ENCODE measurements at places on chromosomes 5 and 9. TPM values are rescaled to one million over a fixed set of nuclear protein-coding genes. Genes with fewer than 3 reads are reported as not detected.

DNA sequence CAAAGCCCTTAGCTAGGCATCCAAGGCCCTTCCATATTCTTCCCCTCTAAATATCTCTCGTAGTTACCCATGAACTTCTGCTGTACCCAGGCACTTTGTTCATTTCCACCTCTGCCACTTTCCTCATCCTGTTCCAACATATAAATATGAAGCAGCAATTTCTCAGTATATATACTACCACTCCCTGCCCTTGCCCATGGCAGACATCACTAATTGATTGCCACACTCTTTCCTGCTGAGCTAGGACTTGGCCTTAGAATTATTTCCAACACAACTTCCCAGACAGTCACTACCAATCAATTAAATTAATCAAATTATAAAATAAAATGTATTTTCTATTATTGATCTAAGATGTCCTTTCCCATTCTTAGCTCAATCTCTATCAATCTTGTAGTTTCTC, 8.5 kb downstream of the INSYN2B start:
- H3K4me1 ChIP-seq, result peaks cover 40% of the 10 kb centered on the region
- H3K36me3 ChIP-seq, result peaks cover 4% of the 10 kb centered on the region
- H3K4me3 ChIP-seq, result no peak overlapping the region
- peak overlapping the region; percentile 80 for H3K27ac ChIP-seq
- H3K27me3 ChIP-seq, result no peaks in the 10 kb centered on the region
- no peak for DNase-seq

The MSANTD3 gene
- 76.0 TPM for total RNA-seq

DNA sequence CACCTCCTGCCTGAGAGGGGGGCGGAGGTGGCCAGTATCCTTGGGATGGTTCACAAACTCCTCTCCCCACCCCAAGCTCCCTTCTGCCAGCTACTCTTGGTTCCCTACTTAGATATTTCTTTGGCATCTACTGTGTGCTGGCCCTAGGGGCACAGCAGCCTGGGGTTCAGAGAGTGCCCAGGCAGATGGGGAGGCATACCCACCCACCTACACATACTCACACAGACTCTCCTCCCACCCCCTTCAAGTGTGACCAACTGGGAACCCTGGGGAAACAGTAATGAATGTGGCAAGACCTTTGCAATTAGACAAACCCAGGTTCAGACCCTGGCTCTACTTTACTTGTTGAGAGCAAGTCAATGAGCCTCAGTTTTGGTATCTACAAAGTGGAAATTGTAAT, 44.4 kb upstream of the PSD2 start:
- peaks cover 40% of the 10 kb centered on the region for H3K4me1 ChIP-seq
- no peak for DNase-seq
- H3K36me3 ChIP-seq, result no peaks in the 10 kb centered on the region

The TXNDC8 gene
- not detected for total RNA-seq

- H3K27me3 ChIP-seq, result no peaks in the 10 kb centered on the region
- H3K36me3 ChIP-seq, result no peaks in the 10 kb centered on the region
- H3K4me3 ChIP-seq, result no peak overlapping the region
- no peak overlapping the region for H3K27ac ChIP-seq
- no peaks in the 10 kb centered on the region for H3K4me1 ChIP-seq
Measured at GRCh38 chr5:119019501-119019900, 31.2 kb upstream of the DTWD2 start.

GRCh38 chr9:3346549-3346948, 179.3 kb downstream of the RFX3 start:
- H3K27me3 ChIP-seq, result no peaks in the 10 kb centered on the region
- H3K36me3 ChIP-seq, result no peaks in the 10 kb centered on the region
- no peaks in the 10 kb centered on the region for H3K4me1 ChIP-seq
- H3K4me3 ChIP-seq, result no peak overlapping the region

DNA sequence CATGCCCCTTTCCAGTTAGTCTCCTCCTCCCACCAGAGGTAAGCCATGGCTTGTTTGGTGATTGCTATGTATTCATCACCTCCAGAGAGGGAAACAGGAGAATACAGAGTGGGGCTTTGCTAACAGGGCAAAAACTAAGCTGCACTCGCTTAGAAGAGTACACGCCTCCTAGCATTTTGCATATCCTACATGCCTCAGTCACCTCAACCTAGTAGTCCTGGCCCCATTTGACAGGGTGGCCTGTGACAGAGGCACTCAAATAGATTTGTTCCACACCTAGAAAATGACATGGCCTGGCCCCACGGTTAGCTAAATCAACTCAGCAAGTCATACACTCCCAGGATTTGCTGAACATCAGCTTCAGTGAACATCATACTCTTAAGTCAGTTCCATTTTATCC, 90.7 kb downstream of the CYFIP2 start:
- H3K4me3 ChIP-seq, result no peak overlapping the region
- H3K27me3 ChIP-seq, result no peaks in the 10 kb centered on the region
- no peak for DNase-seq
- H3K36me3 ChIP-seq, result no peaks in the 10 kb centered on the region

- no peak for DNase-seq
- H3K27me3 ChIP-seq, result no peaks in the 10 kb centered on the region
- H3K4me1 ChIP-seq, result peaks cover 15% of the 10 kb centered on the region
- no peak overlapping the region for H3K4me3 ChIP-seq
- H3K36me3 ChIP-seq, result no peaks in the 10 kb centered on the region
Measured at GRCh38 chr5:157458835-157459234, 1.2 kb upstream of the NIPAL4 start.

DNA sequence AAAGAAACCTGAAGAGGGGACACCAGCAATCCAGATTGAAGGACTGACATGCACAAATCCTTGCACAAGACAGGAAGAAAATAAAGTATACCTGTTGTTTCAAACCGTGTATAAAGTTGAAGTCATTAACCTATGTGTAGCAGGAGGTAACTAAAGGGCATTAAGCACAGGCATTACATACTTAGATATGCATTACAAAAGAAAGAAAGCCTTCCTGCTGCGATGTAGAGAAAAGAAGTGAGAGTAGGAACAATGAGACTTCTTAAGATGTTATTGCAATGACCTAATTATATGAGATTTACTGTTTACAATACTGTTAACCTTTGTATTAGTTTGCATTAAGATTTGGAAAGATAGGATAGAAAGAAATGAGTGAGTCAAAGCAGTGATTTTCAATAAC, 308.9 kb upstream of the PTPRD start:
- H3K4me1 ChIP-seq, result no peaks in the 10 kb centered on the region
- no peaks in the 10 kb centered on the region for H3K36me3 ChIP-seq
- no peak overlapping the region for H3K27ac ChIP-seq
- no peaks in the 10 kb centered on the region for H3K27me3 ChIP-seq

The PIP5K1B gene
- total RNA-seq, result 1.3 TPM

DNA sequence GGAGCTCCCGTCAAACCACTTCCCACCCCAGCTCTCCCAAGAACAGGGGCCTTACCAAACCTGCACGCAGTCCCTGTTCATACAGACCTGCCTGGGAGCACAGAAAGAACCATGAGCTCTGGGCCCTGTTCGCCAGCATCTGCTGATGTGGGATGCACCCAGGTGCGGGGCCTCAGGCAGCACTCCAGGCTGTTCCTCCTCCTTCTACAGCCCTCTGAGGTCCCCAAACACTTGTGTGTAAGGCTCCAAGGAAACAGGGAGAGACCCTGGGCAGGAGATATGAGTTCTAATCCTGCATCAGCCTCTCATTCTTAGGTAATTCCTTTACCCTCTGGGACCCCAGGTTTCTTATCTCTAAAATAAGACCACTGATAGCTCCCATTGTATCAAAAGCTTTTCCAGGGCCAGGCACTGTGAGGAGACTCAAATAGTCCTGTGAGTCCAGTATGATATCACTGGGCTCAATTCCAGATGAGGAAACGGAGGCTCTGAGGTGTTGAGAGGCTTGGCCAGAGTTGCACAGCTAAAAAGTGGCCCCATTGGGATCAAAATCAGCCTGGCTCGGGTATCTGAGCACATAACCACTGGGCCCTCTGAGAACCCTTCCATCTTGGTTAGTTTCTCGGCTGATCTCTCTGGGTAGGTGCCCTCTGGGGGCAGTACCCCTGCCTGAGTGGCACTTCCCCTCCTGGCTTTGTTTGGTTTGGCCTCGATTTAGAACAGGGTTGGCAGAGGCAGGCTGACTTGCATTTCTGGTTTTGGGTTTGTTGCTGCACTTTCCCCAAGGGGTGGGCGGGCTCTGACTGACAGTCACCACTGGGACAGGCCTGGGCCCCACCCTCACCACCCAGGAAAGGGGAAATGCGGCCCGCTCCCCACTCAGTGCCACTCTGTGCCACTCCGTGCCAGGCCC, 116.8 kb downstream of the RGS3 start:
- H3K27ac ChIP-seq, result peak overlapping the region; percentile 85
- no peak overlapping the region for H3K4me3 ChIP-seq
- no peak for DNase-seq
- peaks cover 7% of the 10 kb centered on the region for H3K36me3 ChIP-seq

GRCh38 chr5:82142217-82142841, 135.8 kb downstream of the RPS23 start:
- H3K4me3 ChIP-seq, result no peak overlapping the region
- DNase-seq, result no peak
- H3K27me3 ChIP-seq, result no peaks in the 10 kb centered on the region
- H3K4me1 ChIP-seq, result no peaks in the 10 kb centered on the region
- no peaks in the 10 kb centered on the region for H3K36me3 ChIP-seq

GRCh38 chr9:117375956-117376355, 38.9 kb downstream of the ASTN2 start:
- no peaks in the 10 kb centered on the region for H3K27me3 ChIP-seq
- no peaks in the 10 kb centered on the region for H3K4me1 ChIP-seq
- no peak overlapping the region for H3K4me3 ChIP-seq
- H3K36me3 ChIP-seq, result no peaks in the 10 kb centered on the region
- no peak for DNase-seq

DNA sequence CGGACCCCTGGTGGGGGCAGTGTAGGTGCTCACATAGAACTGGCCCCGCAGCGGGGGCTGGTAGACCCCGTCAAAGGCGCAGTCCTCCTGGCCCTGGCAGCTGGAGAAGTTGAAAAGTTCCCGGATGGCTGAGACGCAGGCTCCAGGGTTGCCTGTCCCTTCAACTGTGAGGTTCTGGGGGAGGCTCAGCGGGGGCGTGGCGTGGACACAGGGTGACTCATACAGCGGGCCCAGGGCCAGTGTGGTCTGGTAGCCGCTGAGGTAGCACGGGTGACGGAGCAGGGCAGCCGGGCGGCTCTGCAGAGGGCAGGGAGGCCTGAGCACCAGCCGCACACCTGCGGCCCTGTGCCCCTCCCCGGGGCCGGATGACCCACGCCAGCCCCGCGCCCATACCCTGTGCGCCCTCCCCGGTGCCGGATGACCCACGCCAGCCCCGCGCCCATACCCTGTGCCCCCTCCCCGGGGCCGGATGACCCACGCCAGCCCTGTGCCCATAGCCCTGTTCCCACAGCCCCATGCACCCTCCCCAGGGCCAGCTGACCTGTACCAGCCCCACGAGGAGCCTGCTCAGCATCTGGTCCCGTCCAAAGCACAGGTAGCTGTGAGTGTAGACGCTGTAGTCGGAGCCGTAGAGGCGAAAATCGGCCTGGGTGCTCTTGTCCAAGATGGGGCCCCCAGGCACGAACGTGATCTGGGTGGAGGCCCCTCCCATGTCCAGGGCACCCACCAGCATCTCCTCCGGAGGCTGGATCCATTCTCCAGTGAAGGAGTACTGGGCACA, 5.0 kb downstream of the ENTPD8 start:
- H3K36me3 ChIP-seq, result no peaks in the 10 kb centered on the region
- peaks cover 7% of the 10 kb centered on the region for H3K4me1 ChIP-seq
- no peaks in the 10 kb centered on the region for H3K27me3 ChIP-seq
- peak; percentile 72 for DNase-seq
- H3K27ac ChIP-seq, result no peak overlapping the region
- peak overlapping the region; percentile 5 for H3K4me3 ChIP-seq

GRCh38 chr5:142869886-142870285, 99.7 kb downstream of the ARHGAP26 start:
- DNase-seq, result no peak
- H3K36me3 ChIP-seq, result no peaks in the 10 kb centered on the region
- H3K4me1 ChIP-seq, result peaks cover 10% of the 10 kb centered on the region
- no peak overlapping the region for H3K27ac ChIP-seq
- no peaks in the 10 kb centered on the region for H3K27me3 ChIP-seq
- H3K4me3 ChIP-seq, result no peak overlapping the region

All from astrocyte (in vitro differentiated cells and primary cell).